ENCODE measurements at places on chromosomes 5 and 9. TPM values are rescaled to one million over a fixed set of nuclear protein-coding genes. Genes with fewer than 3 reads are reported as not detected.

- H3K4me3 ChIP-seq = peak overlapping the region; percentile 80
- H3K4me1 ChIP-seq = peaks cover 12% of the 10 kb centered on the region
- DNase-seq = no peak
Measured at GRCh38 chr5:79612667-79613198, 492 bp downstream of the TENT2 start.

DNA sequence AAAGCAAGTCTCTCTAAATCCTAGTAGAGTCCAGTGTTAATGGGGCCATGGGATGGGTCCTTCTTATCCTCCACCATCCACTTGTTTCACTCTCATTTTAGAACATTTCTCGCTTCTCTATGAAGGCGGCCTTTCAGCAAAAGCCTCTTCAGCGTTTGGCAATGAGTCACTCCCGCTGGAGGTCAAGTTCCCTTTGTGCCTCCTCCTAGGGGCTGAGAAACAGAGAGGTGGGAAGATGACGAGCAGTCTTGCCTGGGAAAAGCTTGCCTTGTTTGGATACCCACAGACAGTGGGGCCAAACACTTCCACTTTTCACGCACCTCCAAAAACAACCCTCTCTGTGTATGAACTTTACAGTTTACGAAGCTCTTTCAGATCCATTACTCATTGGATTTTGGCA, 168.8 kb downstream of the GABBR2 start:
- no peak overlapping the region for H3K27ac ChIP-seq
- no peaks in the 10 kb centered on the region for H3K27me3 ChIP-seq
- H3K36me3 ChIP-seq = no peaks in the 10 kb centered on the region

DNA sequence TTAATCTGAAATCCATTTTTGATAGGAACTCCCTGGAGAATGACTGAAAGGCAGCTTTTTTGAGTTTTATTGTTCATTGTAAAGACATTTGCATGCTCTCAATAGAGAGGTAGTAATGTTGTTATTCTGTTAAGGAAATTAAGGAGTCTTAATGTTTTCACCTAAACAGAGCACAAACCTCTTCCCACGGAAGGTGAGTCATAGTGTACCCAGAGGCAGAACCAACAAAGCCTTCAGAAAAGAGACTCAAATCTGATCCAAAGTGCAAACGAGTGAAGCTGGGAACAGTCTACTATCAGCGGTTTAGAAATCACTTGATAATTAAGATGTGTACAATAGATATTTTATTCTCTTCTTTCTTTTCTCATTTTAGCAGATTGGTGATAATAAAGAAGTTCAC, 470.5 kb downstream of the PLK2 start:
- no peak for DNase-seq
- H3K4me1 ChIP-seq = no peaks in the 10 kb centered on the region
- no peak overlapping the region for H3K27ac ChIP-seq
- H3K4me3 ChIP-seq = no peak overlapping the region
- H3K27me3 ChIP-seq = no peaks in the 10 kb centered on the region
- no peaks in the 10 kb centered on the region for H3K36me3 ChIP-seq

DNA sequence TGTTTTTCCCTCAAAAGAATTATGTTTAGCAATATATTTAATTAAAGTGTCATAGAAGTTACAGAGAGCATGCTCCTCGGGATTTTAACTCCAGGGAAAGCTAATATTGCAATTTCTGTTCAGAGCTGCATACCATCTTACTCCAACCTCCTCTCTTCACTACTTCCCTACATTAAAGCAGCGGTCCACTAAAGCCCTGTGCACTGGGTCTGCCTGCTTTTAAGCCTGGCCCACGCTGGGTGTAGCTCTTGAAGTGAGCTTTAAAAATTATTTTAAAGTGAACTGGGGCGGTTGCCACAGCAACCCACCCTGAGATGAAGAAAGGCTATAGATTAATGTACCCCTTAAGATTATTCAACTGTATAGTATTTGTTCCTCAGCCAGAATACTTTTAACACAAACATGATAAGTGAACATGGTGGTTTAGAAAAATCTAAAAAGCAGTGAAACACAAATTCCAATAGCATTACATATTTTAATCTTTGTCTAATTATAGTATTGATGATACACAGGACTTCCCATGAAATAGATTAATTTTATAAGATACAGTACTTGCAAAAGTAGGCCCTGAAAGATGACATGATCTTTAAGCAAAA, 3.9 kb upstream of the MEF2C start:
- no peaks in the 10 kb centered on the region for H3K27me3 ChIP-seq
- H3K4me1 ChIP-seq = peaks cover 34% of the 10 kb centered on the region
- peak overlapping the region; percentile 87 for H3K27ac ChIP-seq
- no peaks in the 10 kb centered on the region for H3K36me3 ChIP-seq
- peak overlapping the region; percentile 8 for H3K4me3 ChIP-seq
- no peak for DNase-seq

GRCh38 chr9:73810585-73811215, 659.0 kb downstream of the ANXA1 start:
- DNase-seq = no peak
- no peaks in the 10 kb centered on the region for H3K27me3 ChIP-seq
- H3K27ac ChIP-seq = no peak overlapping the region
- H3K36me3 ChIP-seq = no peaks in the 10 kb centered on the region
- H3K4me3 ChIP-seq = no peak overlapping the region

DNA sequence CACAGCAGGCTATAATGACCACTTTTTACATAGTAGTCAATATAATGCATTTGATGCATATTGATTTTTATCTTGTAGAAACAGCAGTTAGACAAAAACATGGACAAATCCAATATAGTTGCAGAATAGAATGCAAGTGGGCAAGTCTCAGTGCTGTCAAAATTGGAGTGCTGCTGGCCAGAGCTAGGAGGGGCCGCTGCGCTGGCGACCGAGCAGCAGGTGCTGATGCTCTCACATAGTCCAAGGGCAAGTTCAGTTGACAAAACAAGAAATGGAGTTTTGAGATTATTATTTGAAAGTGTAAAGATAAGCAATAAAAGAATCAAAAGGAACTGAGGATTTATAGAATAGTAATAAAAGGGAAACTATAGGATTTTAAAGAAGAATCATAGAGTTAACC, 60.6 kb upstream of the CDK20 start:
- no peaks in the 10 kb centered on the region for H3K4me1 ChIP-seq
- no peak for DNase-seq

GRCh38 chr9:82170866-82171265, 182.3 kb downstream of the SPATA31D1 start:
- no peaks in the 10 kb centered on the region for H3K4me1 ChIP-seq
- no peak for DNase-seq
- no peaks in the 10 kb centered on the region for H3K36me3 ChIP-seq
- H3K27me3 ChIP-seq = no peaks in the 10 kb centered on the region
- no peak overlapping the region for H3K27ac ChIP-seq

DNA sequence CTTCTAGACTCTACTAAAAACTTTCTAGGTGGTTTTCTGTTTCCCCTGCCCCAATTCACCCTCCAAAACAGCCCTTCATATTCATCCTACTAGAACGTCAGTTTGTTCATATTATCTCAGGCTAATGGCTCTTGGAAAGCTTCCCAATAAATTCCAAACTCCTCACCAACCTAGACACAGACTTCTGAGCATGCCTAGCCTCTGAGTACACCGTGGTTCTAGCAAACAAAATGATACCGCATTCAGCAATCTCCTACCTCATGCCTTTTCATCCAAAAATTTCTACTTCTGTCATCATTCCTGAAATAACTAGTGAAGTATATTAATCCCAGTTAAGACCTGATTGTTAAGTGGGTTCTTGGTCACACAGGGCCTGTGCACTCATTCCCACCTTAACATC, 46.5 kb upstream of the NR5A1 start:
- H3K4me1 ChIP-seq = peaks cover 6% of the 10 kb centered on the region
- no peak for DNase-seq
- no peak overlapping the region for H3K4me3 ChIP-seq

DNA sequence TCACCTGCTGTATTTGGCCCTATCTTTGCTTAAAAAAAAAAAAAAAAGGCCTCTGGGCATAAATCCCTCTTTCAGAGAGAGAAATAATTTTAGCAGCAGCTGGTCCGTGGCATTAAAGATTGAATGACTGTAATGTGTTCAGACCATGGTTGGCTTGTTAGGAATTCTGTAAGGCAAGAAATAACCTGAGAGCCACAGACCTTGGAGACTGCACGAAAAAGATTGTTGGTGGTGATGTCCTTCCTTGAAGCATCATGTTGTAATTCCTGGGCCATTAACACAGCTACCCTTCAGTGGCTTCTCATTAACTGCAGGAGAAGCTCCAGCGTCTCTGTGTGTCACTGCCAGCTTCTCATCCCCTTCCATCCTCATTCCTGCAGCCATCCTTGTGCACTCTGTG, 79.0 kb downstream of the SGCD start:
- no peak for DNase-seq
- H3K36me3 ChIP-seq = no peaks in the 10 kb centered on the region
- H3K4me1 ChIP-seq = peaks cover 14% of the 10 kb centered on the region
- no peak overlapping the region for H3K27ac ChIP-seq
- no peak overlapping the region for H3K4me3 ChIP-seq

- H3K27me3 ChIP-seq = no peaks in the 10 kb centered on the region
- no peak for DNase-seq
- no peak overlapping the region for H3K27ac ChIP-seq
Measured at GRCh38 chr5:78552729-78553342, 95.7 kb downstream of the LHFPL2 start.

DNA sequence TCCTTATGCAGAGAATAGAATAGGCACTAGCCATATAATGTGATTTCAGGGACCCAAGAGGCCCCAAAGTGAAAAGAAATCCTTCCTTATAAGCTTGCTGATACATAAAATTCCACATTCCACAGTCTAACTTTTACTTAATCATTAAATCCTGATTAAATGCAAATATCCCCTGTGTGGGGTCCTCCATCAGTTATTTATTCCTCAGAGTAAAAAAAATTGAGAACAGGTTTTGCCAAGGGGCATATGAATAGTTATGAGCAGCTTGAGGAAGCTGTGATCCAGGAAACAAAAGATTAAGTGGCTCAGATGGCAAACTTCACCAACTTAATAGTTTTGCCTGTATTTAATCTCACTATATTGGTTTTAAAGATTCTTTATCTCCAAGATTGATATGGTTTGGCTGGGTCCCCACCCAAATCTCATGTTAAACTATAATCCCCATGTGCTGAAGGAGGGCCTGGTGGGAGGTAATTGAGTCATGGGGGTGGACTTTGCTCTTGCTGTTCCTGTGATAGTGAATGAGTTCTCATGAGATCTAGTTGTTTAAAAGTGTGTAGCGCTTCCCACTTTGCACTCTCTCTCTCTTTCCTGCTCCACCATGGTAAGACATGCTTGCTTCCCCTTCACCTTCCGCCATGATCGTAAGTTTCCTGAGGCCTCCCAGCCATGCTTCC, 324.9 kb downstream of the NPR3 start:
- H3K36me3 ChIP-seq = no peaks in the 10 kb centered on the region
- H3K4me3 ChIP-seq = no peak overlapping the region
- H3K27ac ChIP-seq = no peak overlapping the region
- peaks cover 16% of the 10 kb centered on the region for H3K4me1 ChIP-seq

DNA sequence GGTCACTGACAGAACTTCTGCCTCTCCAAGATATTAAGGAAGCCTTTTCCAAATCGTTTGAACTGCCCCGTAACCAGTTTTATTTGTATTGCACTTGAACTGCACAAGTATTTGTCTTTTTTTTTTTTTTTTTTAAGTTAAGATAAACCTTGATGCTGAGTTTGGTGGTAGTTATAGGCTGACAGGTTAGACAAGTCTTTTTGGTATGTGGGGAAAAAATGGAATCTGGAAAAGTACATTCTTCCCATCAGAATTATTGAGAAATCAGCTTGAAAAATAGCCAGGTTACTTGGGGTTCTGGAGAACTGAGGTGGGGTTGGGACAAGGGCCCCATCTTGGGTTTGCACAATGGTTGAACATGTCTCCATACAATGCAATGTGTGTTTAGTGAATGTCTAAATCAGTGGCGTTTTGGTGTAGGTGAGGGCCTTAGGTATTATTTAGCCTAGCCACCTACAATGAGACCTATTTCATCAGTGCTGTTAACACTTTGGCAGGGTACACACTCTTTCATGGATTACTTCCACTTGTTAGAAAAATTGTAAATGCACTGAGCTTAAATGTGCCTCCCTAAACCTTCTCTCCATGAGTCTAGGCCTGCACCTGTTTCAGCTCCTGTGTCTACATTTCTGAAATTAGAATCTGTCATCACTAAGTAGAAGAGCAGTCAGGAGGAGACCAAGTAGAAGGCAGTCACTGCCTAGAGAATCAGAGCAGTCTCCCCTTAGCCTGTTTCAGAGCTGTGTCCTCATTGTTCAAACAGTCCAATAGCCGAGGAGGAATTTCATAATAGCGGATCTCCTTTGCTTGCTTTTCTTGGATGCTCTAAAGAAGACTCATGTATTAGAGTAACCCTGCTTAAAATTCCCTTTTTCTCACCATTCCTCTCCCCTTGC, 140.0 kb upstream of the HMHB1 start:
- no peaks in the 10 kb centered on the region for H3K27me3 ChIP-seq
- no peak for DNase-seq
- no peak overlapping the region for H3K4me3 ChIP-seq

DNA sequence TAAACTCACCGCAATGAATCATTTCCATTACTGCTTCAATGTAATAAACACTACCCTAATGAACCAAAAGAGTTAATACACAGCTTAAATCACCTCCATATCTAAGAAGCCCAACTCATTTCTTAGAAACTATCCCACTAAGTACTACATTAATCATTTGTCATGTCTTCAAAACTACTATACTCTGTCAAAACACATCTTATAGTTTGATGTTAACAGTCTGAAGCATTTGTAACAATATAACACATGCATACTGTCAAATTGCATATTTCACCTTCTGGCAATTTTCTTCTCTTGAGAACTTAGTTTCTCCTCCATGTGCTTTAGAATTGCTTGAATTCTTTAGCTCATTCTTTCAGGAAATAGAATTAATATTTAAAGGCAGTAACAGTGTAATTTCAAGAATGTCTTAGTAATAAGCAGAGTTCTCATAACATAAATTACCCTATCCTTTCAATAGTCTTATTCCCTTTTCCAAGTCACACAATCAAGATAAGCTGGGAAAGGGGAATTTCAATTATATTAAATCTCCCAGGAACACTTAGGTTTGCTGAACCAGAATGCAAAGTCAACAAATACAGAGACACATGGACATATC, 199.7 kb downstream of the ATPSCKMT start:
- no peaks in the 10 kb centered on the region for H3K4me1 ChIP-seq
- no peak overlapping the region for H3K4me3 ChIP-seq
- no peaks in the 10 kb centered on the region for H3K27me3 ChIP-seq
- H3K27ac ChIP-seq = no peak overlapping the region

- H3K4me3 ChIP-seq = no peak overlapping the region
- DNase-seq = no peak
- no peaks in the 10 kb centered on the region for H3K4me1 ChIP-seq
- no peaks in the 10 kb centered on the region for H3K27me3 ChIP-seq
Measured at GRCh38 chr5:67050125-67050524, 146.5 kb downstream of the CD180 start.

DNA sequence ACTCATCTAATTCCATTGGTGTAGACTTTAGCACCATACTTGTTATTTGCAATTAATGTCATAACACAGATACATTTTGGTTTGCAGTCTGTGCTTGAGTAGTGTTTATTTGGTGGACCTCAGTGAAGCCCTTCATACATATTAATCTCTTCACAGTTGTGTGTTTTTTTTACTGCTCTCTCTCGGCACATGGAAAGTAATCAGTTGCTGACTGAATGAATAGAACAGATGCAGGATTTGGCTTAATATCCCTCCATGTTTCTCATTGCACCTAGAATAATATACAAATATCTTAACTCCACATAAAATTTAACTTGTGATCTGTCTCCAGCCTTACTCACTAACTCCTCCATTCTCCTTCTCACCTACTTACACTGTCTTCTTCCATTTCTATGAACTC, 319.1 kb downstream of the DMRT2 start:
- H3K4me1 ChIP-seq = no peaks in the 10 kb centered on the region
- H3K27me3 ChIP-seq = no peaks in the 10 kb centered on the region
- H3K27ac ChIP-seq = no peak overlapping the region
- no peak overlapping the region for H3K4me3 ChIP-seq
- H3K36me3 ChIP-seq = no peaks in the 10 kb centered on the region

NOXA1 gene
- polyA plus RNA-seq = 15.0 TPM

ARID3C gene
- polyA plus RNA-seq = 0.06 TPM

ANKHD1 gene
- polyA plus RNA-seq = 26.6 TPM
